ENCODE measurements at places on chromosomes 3 and 15.

DNA sequence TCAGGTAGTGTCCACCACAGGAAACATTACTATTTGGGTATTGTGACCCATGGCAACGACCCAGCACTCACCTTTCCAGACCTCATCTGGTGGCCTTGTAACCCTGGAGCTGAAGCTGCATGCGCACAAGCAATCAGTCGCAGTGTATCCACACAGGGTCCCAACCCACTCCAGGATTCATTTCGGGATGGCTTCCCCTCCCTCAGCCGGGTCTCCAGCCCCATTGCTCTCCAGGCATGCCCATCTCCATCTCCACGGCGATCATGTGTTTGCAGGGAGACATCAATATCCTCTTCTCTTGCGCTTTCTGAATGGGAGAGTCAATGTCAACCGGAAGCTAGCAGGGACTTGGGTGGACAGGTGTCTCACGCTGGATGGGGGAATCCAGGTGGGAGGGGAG is 35.2 kb downstream of the GOLGA6L2 start:
- no peak for DNase-seq

DNA sequence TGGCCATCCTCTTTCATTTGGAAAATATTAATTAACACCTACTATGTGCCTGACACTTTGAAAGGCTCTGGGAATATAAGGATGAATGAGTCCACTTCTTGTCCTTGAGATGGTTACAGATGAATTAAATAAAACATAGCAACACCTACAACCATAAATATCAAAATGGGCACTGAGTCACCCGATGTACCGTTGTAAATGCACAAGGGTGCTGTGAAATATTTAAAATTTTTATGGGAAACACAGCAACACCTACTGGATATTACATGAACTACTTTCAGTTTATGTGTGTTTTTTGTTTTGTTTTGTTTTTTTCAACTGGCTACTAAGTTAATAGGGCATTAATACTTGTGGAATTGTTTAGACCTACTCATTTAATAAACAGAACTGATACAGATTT is 239.0 kb upstream of the NAALADL2 start:
- DNase-seq: peak; percentile 50

DNA sequence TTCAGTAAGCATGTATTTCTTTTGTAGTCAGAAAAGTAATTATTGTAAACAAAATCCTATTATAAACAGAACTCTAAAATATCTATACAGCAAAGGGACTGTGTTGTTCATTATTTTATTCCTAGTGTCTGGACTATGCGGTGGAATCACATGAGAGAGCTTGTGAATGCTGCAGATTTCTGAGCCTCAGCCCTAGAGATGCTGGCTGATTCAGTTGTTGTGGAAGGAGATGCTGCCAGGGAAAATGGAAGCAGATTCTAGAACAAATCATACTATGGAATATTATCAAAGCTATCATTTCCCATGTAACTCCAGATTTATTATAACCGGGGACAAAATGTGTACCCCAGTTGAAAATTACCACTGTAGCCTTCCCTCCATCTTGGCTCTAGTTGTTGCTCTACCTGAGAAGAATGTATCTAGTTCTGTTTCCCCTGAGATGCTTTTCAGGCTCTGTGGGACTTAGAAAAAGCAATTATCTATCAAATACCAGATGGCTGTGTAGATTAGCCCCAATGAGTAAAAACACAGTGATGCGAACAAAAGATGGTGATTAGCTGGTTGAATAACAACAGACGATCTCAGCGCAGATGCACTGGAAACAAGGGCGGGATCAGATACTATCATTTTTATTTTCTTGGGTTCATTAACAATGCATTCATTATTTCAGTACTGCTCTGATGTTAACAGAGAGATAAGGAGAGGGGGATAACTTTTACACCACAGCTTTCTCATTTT is 131.3 kb downstream of the TMEM108 start:
- DNase-seq: no peak

GRCh38 chr15:52787123-52787503 is 3.0 kb downstream of the ONECUT1 start:
- DNase-seq: no peak

DNA sequence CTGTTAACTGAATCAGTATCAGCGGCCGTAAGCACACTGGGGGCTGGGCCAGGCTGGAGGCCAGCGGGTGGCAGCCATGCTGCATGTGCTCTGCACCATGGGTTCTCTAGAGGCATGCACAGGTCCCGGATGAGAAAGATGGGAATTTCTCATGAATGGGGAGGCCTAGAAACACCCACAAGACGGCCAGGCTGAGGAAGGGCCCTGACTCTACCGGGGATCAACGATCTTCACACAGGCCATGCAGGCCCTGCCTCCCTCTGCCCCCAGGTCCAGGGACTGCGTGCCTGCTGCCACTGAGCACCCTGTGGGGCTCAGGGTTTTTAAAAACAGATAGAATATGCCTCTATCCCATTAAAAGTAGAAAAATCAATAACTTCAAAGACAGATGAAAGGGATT is 32.7 kb downstream of the SLC41A3 start:
- DNase-seq: no peak

All from LHCN-M2 (cell line).